Cortex of kidney (tissue), 1 donor: ENCODE measurements at places on chromosomes 16 and 17.

DNA sequence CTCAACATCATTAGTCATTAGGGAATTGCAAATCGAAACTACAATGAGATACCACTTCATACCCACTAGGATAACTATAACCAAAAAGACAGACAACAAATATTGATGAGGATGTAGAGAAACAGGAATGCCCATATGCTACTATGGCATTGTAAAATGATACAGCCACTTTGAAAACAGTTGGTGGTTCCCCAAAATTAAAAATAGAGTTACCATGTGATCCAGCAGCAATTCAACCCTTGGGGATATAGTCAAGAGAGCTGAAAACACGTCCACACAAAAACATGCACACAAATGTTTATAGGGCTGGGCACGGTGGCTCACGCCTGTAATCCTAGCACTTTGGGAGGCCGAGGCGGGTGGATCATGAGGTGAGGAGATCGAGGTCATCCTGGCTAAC lies 10.0 kb upstream of the PECAM1 start:
- no peak for DNase-seq

DNA sequence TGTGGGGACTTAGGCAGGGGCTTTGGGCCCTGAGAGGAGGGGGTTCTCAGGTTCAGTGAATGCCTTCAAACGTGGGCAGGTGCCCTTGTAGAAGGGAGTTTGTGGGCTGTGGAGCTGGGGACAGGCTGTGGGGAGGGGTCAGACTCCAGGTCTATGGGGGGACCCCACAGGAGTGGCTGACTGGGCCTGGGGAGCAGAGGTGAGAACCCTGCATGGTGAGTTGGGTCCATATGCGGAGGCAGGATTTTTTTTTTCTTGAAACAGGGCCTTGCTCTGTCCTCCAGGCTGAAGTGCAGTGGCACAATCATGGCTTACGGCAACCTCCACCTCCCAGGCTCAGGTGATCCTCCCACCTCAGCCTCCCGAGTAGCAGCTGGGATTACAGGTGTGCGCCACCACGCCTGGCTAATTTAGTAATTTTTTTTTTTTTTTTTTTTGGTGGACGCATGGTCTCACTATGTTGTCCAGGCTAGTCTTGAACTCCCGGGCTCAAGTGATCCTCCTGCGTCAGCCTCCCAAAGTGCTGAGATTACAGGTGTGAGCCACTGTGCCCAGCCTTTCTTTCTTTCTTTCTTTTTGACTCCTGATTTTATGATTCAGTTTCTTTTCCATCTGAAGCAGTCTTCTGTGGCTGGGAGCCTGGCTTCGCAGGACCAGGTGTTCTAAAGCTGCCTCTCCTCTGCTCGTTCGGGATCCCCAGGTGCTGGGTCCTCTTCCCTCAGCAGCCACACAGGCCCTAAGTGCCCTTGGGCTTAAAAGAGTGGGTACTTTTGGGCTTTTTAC lies 19.0 kb upstream of the ADCY7 start:
- DNase-seq = no peak

GRCh38 chr17:19299866-19300265 lies 62.7 kb downstream of the B9D1 start:
- DNase-seq = no peak

DNA sequence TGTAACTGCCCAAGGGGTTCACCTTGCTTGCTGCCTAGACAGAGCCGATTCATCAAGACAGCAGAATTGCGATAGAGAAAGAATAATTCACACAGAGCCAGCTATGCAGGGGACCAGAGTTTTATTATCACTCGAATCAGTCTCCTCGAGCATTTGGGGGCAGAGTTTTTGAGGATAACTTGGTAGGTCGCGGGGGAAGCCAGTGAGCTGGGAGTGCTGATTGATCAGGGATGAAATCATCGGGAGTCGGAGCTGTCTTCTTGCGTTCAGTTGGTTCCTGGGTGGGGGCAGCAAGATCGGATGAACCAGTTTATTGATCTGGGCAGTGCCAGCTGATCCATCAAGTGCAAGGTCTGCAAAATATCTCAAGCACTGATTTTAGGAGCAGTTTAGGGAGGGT lies 9.1 kb downstream of the ITGAM start:
- DNase-seq = no peak

DNA sequence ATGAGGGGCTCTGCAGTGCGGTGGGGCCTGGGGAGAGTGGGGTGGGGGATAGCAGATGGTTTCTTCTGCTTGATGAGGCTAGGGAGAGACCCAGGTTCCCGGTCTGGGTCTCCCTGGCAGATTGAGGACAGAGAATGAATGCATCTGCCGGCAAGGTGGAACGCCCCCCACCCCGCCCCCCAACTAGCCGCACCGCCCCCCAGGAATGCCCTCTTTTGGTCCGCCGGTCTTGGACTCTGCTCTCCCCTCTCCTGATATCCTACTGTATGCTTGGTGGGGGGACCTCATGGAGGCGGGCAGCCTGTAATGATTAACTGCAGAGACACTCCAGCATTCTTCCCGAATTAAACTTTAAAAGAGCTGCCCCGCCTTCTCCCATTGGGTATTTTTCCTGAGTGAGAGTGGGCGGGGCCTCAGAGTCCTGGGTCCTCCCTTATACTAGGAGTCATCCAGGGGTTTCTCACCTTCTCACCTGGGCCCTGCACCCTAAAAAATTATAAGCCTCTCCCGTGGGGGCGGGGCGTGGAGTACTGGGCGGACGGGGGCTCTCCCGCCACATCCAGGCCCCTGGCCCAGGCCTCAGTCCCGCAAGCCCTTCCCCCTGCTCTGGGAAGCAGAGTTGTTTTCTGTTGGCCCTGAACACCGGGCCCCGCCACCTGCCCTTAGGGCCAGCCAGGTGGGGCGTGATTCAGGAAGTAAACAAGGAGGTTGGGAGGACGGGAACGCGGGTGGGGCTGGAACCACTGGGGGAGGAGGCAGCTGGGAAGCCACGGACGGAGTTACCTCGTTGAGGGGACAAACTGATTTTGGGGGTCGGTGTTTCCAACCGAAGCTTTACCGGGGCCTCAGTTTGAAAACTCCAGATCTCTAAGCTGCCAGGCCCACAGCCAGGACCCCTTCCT lies 1.5 kb downstream of the GRB7 start:
- DNase-seq = no peak

DNA sequence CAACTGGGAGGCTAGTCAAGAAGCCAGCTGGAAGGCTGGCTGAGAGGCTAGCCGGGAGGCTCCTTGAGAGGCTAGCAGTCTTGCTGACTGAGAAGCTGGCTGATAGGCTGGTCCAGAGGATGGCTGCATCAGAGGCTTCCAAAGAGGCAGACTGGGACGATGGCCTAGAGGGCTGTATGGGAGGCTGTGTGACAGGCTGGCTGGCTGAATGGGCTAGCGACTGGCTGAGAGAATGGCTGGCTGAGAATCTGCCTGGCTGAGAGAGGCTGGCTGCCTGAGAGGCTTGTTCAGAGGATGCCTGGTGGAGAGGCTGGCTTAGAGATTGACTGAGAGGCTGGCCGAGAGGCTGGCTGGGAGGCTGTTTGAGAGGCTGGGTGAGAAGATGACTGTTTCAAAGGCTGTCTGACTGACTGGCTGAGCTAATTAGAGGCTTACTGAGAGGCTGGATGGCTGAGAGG lies 34.8 kb upstream of the ACSM2B start:
- DNase-seq = no peak

GRCh38 chr17:8405499-8406016 lies 7.9 kb upstream of the RNF222 start:
- no peak for DNase-seq

DNA sequence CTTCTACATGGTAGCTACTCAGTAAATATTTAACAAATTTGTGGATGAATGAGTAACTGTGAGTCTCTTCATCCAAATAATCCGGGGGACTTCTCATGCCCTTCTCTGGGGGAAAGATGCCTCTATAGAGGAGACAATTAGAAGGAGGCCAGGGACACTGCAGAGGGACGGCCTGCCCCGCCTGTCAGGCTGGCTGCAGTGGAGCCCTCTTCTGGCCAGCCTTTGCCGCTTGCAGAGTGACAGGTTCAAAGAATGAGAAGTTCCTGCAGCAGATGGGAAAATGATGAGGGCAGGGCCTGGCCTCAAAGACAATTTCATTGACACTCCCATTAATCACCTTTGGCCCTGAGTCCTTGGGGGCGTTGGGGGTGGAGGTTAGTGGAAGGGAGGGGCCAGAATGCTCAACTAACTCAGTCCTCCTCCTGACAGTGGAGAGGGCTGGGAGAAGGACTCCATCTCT lies 339.0 kb downstream of the MAF start:
- DNase-seq = no peak

DNA sequence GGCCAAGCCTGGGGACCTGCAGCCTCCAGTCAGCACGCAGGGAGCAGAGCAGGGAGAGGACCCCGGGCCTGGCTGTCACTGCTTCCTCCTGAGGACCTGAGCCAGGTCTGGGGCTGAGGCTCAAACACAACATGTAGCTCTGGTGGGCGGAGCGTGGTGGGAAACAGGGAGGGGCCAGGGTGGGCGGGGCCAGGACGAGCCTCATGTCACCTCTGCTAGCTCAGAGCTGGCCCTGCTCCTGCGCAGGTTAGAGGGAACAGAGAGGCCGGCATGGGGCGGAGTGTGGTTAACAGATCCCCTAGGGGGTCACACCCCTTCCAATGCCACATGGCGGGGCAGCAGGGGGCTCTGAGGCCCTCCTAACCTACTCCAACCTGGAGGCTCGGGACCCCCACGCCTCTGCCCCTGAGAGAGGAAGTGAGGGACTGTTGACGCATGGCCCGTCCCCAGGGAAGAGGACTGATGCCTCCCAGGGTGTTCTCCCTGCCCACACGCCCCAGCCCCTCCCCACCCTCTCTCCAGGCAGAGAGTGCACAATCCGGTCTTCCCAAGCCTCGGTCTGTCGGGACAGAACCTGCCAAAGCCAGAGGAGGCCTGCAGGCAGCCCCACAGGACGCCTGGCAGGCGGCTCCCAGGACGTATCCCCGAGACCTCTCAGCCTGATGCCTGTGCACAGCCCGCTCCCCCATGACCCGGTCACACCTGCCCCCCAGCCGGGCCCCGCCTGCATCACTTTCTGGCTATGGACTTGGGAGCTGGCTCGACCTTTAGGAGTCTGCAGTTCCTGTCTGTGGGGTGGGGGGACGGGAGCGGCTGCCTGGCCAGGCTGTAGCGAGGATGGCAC lies 15.2 kb downstream of the PIEZO1 start:
- DNase-seq = no peak

- no peak for DNase-seq
These were observed 74.6 kb downstream of the SPAG9 start for GRCh38 chr17:51046046-51046445.
